ENCODE measurements at places on chromosomes 6 and 20.

DNA sequence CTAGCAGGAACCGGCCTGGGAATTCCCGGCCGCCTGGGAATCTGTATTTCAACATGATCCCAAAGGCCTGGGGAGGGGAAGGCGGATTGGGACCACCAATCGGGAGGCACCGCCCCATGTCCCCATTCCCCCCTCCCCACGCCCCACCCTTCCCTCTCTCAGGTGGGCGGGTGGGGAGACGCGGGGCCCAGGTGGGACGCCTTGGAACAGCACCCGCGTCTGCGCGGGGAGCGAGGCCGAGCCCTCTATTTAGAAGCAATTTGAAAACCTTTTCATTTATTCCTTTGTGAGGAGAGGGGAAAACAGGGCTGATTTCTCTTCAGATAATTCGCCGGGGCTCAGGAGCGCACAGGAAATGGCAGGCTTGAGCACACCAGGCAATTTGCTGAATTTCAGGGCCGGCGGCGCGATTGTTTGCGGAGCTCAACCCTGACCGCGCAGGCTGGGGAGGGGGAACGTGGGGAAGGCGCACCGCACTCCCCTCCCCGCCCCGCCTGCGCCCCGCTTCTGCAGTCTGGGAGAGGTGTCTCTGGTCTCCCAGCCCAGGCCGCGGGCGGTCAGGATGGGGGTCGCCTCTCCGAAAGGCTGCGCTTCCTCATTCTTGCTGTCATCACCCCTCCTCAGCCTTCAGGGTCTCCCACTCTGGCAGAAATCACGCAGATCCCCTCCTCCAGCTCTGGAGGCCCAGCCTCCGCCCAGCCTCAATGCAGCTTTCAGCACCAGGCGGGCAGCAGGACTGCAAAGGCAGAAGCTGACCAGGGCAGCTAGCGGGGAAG is 170.0 kb downstream of the GRM4 start:
- no peak for DNase-seq

GRCh38 chr6:75613056-75613501 is 11.4 kb downstream of the SENP6 start:
- no peak for DNase-seq

DNA sequence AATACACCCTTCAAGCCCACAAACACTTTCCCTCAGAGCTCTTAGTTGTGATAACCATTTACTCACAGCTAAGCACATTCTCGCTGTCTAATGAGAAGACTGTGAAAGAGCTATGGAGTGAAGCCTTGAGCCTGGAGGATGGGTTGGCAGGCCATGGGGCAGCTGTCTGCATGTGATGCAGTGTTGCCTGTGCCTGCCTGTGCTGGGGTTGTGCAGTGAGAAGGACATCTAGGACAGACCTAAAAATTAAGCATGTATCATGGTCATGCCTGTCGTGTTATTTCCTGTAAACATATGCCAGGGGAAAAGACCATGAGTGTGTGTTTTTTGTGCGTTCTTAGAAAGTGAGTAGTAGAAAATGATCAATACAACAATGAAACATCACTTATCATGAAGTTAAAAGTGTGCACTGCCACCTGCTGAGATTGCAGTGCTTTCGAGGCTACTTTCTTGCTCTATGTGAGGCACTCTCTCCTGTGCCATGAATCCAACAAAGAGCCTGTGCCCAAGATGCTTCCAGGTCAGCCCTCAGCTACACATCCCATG is 8.1 kb upstream of the ZC3H12D start:
- DNase-seq = no peak

DNA sequence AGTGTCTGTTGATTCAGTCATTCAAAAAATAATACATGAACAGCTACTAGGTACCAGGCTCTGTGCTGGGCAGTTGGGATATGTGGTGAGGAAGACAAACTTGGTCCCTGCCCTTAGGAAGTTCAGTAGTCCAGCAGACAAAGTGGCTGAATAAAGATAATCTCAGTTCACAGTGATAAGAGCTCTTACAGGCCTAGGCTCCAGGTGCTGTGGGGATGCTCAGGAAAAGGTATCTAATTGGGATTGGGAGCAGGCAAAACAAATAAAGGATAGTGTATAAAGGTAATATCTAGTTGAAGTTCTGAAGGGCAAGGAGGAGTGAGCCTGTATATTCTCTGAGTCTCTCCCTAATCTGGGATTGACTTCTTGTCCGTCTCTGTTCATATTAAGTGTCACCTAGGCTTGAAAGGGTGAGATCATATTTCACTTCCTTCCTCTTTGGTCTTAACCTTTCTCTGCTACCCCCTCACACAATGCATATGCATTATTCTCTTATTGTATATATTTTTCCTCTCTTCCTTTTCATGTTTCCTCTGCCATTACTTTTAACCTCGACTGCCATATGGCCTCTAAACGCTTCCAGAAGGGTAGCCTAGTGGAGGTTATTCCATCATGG is 13.5 kb downstream of the PTPN1 start:
- no peak for DNase-seq

- DNase-seq = no peak
Observed at GRCh38 chr20:2918096-2919049, 45.1 kb downstream of the PTPRA start.

DNA sequence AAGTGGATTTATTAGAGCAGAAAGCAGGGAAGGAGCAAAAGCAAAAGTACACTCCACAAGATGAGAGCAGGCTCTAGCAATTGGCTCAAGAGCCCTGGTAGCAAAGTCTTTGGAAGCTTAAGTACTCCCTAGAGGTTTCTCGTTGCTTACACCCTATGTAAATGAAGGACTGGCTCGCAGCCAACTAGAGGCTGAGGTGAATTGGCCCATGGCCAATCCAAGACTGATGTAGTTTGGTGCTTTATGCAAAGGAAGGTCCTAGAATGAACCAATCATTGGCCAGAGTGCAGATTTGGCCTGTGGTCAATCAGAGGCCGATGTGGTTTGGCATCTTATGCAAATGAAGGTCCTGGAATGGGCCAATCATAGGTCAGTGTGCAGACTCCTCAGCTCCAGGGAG is 191.3 kb upstream of the ARID1B start:
- peak; percentile 63 for DNase-seq

GRCh38 chr6:67141005-67141404 is 1434.0 kb upstream of the EYS start:
- DNase-seq = no peak

GRCh38 chr6:2554651-2555260 is 196.0 kb downstream of the MYLK4 start:
- DNase-seq = no peak

DNA sequence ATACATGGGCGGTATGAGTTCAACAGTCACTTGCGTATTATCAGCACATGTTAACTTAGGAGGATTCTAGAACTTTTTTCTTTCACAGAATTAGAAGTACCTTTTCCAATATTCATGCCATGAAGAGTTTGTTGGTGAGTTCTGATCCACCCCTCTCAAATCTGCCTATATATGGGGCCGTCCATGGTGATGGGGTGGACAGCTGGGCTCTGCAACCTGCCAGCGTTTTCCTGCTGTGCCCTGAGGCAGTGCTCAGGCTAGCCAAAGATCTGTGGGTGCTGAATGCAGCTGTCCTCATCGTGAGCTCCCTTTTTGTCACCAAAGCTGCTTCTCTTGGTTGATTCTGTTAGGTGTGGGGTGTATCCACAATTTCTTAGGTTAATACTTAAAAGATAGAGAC is 88.7 kb downstream of the THBS2 start:
- no peak for DNase-seq

DNA sequence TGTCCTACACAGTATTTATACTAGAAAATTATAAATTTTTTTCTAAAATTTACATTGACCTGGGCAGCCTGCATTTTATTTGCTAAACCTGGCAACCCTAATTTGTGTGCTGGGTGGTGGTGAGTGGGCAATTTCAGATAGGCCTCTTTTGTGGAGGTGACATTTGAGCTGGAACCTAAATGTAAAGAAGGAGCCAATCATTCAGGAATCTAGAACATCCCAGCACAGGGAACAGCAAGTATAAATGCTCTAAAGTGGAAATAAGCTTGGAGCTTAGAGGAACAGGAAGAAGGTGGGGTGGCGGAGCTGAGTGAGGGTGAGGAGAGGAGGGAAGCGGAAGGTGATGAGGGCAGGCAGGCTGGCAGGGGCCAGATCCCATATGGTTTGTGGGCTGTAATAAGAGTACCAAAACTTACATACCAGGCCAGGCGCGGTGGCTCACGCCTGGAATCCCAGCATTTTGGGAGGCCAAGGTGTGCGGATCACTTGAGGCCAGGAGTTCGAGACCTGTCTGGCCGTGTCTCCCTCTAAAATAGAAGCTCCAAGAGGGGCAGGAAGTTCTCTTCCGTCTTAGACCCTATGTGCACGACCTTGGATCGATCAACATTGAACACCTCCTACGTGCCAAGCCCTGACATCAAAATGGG is 549 bp upstream of the CSE1L start:
- no peak for DNase-seq

DNA sequence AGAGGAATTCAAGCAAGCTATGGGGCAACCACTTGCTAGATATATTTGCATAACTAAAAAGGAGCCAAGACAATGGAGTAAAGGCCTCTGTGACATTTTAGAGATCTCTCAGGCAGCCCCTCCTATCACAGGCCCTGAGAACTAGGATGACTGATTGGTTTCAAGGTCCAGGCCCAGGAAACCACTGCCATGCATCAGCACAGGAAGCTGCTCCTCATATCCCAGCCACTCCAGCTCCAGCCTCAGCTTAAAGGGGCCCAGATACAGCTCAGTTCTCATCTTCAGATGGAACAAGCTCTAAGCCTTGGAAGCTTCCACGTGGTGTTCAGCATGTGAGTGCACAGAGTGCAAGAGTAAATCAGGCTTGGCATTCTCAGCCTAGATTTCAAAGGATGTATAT is 21.1 kb upstream of the THBS2 start:
- no peak for DNase-seq

DNA sequence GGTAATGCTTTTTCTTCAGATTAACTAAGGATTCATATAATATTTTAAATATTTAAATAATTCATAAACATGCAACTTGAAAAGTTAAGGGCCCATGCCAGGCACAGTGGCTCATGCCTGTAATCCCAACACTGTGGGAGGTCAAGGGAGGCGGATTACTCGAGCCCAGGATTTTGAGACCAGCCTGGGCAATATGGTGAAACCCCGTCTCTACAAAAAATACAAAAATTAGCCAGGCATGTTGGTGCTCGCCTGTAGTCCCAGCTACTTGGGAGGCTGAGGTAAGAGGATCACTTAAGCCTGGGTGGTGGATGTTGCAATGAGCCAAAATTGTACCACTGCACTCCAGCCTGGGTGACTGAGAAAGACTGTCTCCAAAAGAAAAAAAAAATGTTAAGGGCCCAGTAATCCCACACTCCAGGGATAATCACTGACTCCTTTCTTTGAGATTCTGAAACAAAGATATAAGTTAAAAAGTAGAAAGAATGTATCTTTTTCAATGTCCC is 7.9 kb upstream of the RIN2 start:
- no peak for DNase-seq

- peak; percentile 72 for DNase-seq
Observed at GRCh38 chr6:7150381-7151064, 42.8 kb downstream of the RREB1 start.

GRCh38 chr6:20013066-20013861 is 176.1 kb downstream of the ID4 start:
- no peak for DNase-seq

- no peak for DNase-seq
Observed at GRCh38 chr20:12838261-12838866, 170.4 kb upstream of the SPTLC3 start.

- DNase-seq = no peak
Observed at GRCh38 chr6:14190191-14190928, 72.8 kb downstream of the CD83 start.

DNA sequence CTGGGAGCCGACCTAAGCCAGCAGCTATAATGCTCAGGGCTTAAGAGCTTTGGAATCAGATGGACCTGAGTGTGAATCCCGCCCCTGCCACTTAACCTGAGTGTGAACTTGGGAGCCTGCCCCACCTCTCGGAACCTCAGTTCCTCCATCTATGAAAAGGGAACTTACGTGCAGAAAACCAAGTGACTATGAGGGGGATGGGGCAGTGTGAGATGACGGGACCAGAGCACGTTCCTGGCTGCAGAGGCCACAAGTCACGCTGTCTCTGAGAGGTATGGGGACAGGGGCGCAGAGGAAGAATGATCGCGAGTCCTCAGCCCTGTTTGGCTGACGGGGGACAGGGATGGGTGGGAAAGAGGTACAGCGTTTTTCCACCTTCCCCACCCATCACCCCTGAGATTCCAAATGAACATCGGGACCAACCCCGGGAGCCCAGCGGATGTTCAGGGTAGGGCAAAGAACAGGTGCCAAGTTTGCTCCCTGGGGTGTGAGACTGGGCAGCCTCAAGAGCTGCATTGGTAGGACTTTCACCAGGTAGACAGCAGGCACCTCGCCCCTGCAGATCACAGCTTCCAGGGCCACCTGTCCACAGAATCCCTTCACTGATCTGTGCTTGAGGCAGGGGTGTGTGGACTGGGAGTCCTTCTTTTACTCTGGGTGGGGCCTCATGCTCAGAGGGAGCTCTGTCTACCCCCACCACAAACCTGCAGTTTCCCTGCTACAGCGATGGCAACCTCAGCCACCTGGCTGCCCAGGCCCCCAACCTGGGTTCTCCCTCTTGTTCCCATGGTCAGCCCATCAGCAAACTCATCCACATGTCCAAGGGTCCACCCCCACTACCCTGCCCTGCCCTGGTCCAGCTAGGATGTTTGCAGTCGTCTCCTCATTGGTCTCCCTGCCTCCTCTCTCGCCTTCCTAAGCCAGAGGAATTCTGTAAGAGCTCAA is 85.8 kb downstream of the CEBPB start:
- no peak for DNase-seq

DNA sequence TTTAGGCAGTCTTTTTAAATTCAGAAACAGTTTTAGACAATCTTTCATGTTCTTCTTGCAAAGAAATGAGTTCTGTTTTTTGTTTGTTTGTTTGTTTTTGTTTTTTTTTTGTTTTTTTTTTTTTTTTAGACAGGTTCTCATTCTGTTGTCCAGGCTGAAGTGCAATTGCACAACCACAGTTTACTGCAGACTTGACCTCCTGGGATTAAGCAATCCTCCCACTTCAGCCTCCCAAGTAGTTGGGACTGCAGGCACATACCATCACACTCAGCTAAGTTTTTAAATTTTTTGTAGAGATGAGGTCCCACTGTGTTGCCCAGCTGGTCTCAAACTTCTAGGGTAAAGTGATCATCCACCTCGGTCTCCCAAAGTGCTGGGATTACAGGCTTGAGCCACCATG is 96.2 kb downstream of the OTOR start:
- DNase-seq = no peak

DNA sequence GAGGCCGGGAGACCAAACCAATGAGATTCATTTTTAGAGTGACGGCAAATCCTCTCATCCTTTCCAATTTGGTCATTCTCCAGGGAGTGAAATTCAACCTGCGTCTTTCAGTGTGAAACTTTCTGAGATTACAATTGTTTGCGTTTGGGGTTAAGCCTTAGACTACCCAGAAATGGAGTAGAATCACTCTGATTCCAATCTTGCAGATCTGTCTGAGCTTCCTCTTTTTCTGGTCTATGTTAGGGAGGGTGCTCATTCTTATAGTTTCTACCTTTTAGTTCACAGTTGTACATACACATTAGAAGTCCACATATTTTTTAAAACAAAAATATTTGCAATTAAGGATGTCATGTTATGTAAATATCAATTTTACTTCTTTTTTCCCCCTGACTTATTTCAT is 183.0 kb upstream of the PHACTR1 start:
- DNase-seq = no peak

Measured in NCI-H524 treated with DMSO at 0.1 percent for 48 hours (cell line).